ENCODE measurements at places on chromosomes 6 and 20.
A peak's percentile ranks its signal among the peaks of the same experiment; 100 is the strongest.

DNA sequence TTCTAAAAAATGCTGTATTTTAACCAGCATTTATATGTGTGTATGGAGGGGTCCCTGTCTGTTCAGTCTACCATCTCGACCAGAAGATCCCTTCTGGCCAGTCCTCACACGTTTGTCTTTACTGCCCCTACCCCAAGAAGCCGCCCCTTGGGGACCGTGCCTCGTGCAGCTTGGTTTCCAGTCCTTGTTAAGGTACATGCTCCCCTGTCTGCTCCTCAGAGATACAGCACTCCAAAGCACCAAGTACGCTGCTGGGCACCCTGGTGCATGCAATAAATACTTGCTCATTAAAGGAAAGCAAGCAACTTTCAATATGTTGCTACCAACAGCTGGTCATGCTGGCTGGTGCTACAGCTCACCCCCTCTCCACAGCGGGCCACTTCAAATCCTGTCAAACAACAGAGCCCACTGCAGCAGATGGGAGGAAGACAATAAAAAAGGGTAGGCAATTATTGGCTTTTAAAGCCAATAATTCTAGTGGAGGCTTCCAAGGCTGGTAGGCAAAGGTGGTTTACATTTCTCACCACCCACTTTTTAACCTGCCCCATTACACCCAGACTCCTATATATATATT lies 61.6 kb downstream of the PSMG4 start:
- DNase-seq: no peak

- DNase-seq: no peak
Observed at GRCh38 chr6:163888030-163888819, 473.7 kb downstream of the QKI start.

DNA sequence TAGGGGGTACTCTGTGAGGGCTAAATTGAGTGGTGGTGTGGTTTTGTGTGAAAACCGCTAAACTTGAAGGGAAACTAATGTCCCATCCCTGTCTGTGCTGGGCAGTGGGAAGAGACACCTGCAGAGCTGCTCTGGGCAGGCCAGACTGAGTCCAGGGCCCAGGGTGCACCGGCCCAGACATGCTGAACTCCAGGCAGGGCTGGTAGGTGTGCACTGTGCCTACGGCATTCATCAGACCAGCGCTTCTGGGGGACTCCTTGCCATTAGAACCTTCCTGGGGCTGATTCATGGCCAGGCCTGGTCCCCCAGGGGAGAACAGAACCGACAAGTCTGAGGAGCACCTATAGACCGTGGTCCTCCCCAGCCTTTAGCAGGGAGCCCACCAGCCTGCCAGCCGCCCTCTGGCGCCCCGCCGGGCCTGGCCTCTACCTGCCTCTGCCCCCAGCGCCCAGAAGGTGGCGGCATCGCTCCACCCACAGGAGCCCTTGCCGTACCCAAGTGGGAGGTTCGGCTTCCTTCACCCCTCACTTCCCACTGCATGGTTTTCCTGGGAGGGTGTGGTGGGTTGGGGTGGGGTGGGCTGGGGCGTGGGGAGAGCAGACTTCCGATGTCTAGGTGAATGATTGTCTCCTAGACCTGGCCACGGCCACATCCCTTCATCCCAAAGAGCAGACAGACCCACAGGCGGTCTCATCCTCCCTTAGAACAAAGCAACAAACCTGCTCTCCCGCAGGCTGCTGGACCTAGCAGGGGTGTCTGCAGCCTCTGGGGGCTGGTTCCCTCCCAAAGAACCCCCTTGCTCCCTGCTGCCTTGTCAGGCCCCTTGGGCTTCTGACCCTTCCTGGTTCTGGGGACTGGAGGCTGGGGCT lies 15.5 kb downstream of the CCDC167 start:
- no peak for DNase-seq

- no peak for DNase-seq
Observed at GRCh38 chr6:125025164-125025854, 63.1 kb downstream of the RNF217 start.

DNA sequence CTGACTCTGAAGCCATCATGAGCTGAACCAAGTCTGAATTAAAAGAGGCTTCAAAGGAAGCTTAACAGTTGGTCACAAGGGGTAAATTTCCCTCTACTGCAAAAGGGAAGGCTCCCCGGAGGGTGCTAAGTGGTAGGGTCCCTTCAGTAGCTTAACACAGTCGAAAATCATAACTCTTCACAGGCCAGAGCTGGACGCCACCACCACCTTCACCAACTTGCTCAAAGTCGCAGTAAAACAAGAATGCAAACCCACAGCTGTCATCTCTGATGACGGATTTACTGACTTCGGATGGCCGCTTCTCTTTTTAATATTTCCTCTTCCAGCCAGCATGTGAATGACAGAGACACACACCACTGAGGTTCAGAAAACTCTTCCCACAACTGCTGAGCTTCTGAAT lies 144.7 kb upstream of the FBXL4 start:
- no peak for DNase-seq

GRCh38 chr6:42195415-42195814 lies 659 bp upstream of the GUCA1B start:
- DNase-seq: no peak

- DNase-seq: no peak
Observed at GRCh38 chr6:105066836-105067235, 109.9 kb downstream of the LIN28B start.

GRCh38 chr6:2958331-2958711 lies 13.0 kb downstream of the SERPINB6 start:
- no peak for DNase-seq

GRCh38 chr6:127118298-127119101 lies at the start of gene RSPO3:
Gene RSPO3 (plus strand): TSS chr6:127118671. CDS start chr6:127119193, 522 bp downstream.
- DNase-seq: peak; percentile 27

DNA sequence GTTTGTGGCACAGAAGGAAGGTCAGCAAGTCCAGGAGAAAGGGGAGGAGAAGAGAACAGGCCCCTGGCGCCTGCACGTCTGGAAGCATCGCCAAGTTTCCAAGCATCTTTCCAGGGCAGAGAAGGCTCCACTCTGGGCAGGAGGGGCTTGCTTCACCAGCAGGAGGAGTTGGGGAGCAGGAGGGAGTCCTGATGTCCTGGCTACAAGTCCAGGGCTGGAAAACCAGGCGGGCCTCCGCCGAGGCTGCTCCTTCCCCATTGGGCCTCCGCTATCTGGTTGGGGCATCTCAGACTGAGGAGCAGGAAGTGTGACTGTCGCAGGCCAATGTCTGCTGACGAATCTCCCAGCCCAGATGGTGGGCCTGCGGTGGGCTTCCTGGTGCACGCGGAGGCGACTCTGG lies 421.9 kb downstream of the PREX1 start:
- no peak for DNase-seq

GRCh38 chr20:1010659-1011058 lies 8.5 kb upstream of the RSPO4 start:
- no peak for DNase-seq
